ENCODE measurements at places on chromosomes 7 and 10.

DNA sequence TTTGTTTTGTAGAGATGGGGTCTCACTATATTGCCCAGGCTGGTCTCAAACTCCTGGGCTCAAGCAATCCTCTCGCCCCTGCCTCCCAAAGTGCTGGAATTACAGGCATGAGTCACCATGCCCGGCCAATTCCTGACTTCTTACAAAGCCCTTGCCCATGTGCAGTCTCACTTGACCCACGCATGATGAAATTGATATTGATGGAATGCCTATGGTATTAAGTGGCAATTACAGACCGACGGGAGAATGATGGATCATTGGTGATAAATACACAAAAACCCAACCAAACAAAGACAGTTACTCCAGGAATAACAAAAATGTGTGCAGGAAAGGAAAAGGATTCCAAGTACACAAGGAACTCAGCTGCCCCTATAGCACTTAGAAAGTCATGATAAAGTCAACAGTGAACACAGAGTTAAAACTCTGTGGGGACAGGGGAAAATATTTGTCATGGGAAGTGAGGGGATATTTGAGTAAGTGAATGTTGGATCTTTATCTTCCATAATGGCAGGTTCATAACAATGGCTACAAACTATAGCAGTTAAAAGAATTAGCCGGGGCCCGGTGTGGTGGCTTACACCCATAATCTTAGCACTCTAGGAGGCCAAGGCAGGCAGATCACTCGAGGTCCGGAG, 21.6 kb downstream of the HIP1 start:
- no peak for DNase-seq

DNA sequence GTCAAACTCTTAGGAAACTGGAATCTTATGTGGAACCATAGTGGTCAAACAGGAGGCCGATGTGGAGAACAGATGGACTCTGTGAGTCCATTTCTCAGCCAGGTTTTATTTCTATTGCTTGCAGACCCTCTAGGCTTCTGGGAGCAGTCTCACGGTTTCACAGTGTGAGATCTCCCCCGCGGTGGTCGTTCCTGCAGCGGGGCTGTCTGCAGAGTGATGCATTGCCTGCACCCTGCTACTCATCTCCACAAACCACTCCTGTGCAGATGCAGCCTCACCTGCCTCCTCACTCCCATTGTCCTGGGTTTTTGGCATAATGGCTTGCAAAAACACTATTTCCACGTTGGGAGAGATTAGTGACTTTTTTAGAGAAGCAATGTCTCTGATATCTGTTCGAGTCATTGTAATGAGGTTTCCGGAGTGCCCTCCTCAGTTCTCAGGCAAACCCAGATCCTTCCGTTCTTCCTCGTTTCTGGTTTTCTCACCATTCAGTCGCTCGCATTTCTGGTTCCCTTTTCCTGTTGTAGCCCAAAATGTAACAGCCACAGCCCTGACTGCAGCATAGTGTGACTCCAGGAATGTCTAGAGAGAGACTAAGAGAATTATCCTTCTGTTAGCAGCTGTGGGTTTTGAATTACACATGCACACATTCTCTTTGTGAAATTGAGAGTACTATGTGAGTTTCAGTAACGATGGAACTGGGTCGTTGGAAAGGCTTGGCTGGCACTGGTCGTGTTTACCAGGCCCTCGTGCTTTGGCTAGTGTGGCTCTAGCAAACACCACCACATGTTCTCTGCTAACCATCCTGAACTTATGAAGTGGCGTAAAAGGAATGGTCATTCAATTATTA, 30.2 kb downstream of the ACADSB start:
- no peak for DNase-seq

DNA sequence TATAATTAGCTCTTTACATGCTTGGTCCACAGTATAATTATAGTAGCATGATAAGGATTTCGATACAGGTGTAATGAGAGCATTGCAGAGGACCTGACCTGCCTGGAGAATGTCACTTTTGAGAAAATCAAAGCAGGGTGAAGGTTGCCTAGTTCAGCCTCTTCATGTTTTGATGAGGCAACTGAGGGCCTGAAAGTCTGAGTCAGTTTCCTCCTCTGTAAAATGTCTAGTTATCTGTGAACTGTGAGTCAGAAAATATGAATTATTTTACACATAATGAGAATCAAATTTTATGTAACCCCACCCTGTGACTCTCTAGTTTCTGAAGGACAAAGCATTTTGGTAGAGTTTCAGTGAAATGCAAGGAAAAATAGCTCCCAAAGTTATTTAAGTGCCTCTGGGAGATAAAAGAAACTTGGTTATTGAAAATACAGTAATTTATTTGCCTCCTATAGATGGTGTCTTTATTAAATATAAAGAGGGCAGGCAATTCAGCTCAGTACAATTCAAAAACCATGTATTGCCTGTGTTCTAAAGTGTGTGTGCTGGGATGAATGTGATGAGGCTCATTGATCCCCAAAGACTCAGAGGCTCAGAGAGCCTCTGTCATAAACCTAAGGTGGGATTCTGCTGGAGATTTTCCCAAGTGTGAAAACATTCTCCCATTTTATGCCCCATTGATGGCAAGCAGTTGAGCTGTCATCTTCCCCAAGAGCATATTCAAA, 37.3 kb upstream of the SAMD9L start:
- no peak for DNase-seq

GRCh38 chr10:24793648-24794379, 70.1 kb upstream of the ARHGAP21 start:
- DNase-seq = no peak

DNA sequence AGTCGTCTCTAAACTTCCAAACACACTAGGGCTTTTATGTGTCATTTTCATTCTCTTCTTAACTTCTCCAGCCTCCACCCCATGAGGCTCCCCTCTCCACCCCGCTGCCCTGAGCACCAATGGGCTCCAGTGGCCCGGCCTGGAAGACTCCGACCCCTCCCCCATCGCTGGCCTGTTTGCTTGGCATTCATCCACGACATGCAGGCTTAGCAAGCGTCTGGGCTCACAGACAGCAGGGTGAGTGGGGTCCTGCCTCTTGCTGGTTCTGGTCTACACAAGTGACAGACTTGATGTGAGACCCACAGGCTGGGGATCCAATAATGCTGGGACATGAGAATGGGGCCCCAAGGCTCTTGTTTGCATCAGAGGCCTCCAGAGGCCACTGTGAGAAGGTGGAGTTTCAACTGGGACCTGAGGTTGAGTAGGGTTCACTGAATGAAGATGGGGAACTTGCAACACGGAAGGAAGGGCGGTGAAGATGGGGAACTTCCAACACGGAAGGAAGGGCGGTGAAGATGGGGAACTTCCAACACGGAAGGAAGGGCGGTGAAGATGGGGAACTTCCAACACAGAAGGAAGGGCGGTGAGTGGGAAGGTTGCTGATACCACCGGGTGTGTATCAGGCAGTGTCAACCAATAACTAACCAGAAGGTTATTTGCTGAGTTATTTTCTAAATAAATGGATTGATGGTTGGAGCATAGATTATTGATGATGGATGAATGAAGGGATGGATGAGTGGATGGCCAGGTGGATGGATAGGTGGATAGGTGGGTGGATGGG, 14.0 kb downstream of the KNDC1 start:
- no peak for DNase-seq

DNA sequence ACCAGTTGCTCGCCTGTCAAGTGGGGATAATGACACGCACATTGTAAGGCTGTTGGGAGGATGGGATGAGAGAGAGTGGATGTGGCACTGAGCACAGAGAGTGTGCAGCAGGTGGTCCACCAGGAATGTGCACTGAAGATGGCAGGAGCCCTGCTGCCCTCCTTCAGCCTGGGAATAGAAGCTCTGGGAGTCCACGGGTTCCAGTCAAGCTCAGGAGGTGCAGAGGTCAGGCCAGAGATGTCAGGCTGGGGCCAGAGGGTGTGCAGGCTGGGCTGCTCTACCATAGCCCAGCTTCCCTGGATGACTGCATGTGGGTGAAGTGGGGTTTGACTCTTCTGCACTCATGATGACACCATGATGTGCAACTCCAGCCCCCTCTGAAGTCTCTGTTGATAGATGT, 58.7 kb downstream of the C10orf120 start:
- no peak for DNase-seq

DNA sequence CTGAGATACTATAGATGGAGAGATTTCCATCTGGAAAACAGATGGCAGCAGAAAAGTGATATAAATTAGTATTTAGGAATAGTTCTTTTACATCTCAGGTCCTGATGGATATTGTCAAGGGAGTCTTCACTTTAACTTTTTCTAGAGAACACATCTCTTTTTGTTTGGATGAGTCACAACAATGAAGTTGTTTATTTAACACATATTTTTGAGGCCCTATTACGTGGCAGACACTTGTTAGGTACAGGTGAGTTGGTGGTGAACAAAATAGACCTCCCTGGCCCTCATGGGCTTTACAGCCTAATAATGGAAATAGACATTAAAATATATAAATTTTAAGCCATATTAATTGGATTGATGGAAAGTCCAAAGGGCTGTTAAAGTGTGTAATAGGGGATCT, 168.3 kb downstream of the VTI1A start:
- no peak for DNase-seq

- DNase-seq = no peak
Observed at GRCh38 chr10:107443813-107444212, 279.3 kb upstream of the SORCS1 start.

Data from H9 (cell line).